ENCODE measurements at places on chromosomes 13 and 19. TPM values are rescaled to one million over a fixed set of nuclear protein-coding genes. Genes with fewer than 3 reads are reported as not detected.

GRCh38 chr19:49271080-49271753 is 53.8 kb downstream of the SLC6A16 start:
- DNase-seq = no peak

- DNase-seq = no peak
Measured at GRCh38 chr19:39347332-39348164, 5.3 kb downstream of the SAMD4B start.

DNA sequence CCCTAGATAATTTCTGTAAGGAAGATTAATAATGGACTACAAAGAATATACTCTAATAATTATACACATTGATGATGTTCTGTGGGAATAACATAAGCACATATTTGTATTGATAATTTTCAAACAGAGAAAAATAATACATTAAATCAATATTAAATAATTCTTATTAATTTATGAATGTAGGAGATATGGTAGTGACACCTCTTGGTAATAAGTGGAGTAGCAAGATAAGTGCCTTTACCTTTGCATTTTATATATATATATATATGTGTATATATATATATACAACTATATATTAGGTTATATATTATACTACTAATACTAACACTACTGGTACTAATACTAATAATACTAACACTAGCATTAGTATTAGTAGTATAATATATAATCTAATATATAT is 905.8 kb downstream of the SLITRK1 start:
- no peak for DNase-seq

GRCh38 chr19:7926727-7927604 is 1.0 kb upstream of the CTXN1 start:
- DNase-seq = no peak

CRLF1 gene
- polyA plus RNA-seq = 48.2 TPM

DNA sequence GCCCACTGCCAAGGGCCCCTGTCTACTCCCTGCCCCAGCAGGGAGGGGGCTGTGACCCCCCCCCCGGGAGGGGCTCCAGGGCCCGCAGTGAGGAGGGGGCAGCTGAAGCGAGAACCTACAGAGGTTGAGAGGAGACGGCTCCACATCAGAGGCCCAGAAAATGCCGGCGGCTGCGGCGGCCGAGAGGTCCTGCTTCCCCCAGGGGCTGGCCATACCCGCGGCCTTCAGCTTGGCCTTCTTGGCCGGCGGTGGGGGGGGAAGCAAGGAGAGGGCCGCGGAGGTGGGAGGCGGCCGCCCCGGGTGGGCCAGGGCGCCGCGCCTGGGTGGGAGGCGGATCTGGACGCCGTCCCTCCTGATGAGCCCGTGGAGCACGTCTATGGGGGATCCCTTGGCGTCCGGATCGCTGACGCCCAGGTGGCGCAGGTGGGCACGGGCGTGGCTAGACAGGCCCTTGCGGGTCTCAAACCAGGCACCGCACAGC is 9.2 kb upstream of the AKAP8L start:
- DNase-seq = no peak

GSX1 gene
- polyA plus RNA-seq = not detected

- DNase-seq = no peak
Measured at GRCh38 chr19:48807590-48808308, 3.1 kb downstream of the BCAT2 start.

GRCh38 chr13:111854403-111854802 is 212.5 kb upstream of the SOX1 start:
- DNase-seq = no peak

GRCh38 chr13:76338003-76338402 is 548.2 kb downstream of the KCTD12 start:
- DNase-seq = no peak

OR4F17 gene
- polyA plus RNA-seq = not detected

Data from lung (tissue), 17 donors.